ENCODE measurements at places on chromosomes 5 and 9.

GRCh38 chr9:110141227-110141793 lies 66.6 kb downstream of the C9orf152 start:
- no peak for DNase-seq

GRCh38 chr5:167071981-167072610 lies 1219.3 kb upstream of the WWC1 start:
- no peak for DNase-seq

DNA sequence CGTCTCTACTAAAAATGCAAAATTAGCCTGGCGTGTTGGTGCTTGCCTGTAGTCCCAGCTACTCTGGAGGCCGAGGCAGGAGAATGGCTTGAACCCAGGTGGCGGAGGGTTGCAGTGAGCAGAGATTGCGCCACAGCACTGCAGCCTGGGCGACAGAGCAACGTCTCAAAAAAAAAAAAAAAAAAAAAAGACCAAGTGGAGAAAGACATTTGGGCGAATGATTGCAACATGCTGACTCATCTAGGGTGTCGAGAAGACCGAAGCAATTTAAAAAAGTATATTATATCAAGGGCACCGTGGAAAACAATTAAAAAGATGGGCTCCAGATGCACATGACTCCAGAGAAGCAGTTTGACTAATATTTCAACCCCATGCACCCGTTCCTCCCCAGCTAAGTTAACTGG lies 9.2 kb downstream of the KLF4 start:
- no peak for DNase-seq

DNA sequence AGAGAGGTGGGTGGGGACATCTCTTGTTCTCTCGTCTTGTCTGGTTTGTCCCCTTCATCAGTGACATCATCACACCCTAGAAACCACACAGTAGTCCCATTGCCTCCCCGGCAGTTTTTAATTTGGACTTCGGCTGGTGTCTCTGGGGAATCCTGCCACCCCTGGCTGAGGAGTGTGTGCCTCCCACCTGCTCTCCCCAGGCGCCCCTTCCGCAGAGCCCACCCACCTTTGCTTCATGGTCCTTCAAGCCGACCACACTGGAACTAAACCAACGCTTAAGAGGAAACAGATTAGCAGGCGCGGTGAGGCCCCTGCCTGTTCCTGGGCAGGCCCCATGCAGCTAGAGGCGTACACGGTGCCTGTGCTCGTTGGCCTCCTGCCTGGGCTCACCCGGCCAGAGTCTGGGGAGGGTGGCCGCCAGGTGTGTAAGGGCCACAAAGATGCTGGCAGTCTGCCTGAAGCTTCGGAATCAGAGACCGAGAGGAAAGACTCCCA lies 107.6 kb upstream of the SPRY4 start:
- no peak for DNase-seq

DNA sequence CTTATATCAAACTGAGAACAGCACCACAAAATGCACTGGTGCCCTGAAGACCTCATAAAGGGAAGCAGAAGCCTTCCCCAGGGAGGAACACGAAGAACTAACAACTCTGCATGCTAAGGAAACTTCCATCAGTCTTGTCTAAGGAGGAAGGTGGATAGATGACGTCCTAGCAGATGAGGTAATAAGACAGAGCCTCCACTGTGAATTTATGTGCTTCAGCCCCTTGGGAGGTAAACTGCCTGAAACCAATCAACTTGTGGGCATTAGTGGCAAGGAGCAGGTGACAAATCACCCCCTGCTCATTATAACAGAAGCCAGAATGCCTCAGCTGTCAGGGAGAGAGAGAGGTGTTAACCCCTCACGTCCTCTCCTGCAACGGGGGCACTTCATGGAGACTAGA lies 48.9 kb upstream of the SPIN1 start:
- DNase-seq: no peak

GRCh38 chr5:125888358-125888757 lies 534.9 kb upstream of the GRAMD2B start:
- no peak for DNase-seq

- DNase-seq: no peak
These were observed 269.3 kb downstream of the TLE1 start for GRCh38 chr9:81420024-81420423.

DNA sequence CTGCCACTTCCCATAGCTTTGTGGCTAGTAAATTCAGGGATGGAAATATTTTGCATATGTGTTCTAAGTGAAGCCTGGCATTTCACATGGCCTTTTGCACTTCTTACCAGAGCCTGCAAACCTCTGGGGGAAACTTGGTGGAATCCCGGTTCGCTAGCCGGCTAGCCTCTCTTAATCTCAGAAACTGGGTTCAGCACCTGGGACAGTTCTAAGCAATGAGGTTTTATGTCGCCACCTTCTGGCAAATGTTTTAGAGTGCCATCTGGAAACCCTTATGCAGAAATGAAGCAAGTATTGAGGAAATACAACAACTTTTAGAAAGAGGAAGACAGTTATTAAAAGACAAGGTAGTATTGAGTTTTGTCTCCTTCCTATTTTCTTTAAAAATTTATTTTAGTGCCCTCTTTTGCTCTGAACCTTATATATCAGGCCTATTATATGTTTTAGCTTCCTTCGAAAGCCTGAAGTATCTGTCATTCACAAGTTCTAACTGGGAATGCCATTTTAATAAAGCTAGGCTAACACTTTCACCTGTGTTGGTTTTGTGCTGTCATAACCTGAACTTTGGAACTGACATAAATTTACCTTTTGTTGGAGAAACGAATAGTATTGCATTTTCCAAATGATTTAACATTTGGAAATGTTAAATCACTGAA lies 963 bp upstream of the HTR1A start:
- DNase-seq: peak; percentile 97

GRCh38 chr9:107282759-107283622 lies at the start of gene RAD23B:
RAD23B (plus strand) TSS chr9:107283279; CDS start chr9:107283630, 351 bp downstream.
- peak; percentile 98 for DNase-seq

- DNase-seq: no peak
These were observed 5.2 kb upstream of the RAPGEF6 start for GRCh38 chr5:131640043-131640856.

- DNase-seq: peak; percentile 78
These were observed 935 bp upstream of the ZNF367 start for GRCh38 chr9:96418920-96419690.

- DNase-seq: no peak
These were observed 155.5 kb downstream of the FGF10 start for GRCh38 chr5:44233691-44234090.

GRCh38 chr9:1938135-1938534 lies 77.0 kb upstream of the SMARCA2 start:
- no peak for DNase-seq
